ENCODE measurements at places on chromosomes 16 and 17. TPM values are rescaled to one million over a fixed set of nuclear protein-coding genes. Genes with fewer than 3 reads are reported as not detected.

DNA sequence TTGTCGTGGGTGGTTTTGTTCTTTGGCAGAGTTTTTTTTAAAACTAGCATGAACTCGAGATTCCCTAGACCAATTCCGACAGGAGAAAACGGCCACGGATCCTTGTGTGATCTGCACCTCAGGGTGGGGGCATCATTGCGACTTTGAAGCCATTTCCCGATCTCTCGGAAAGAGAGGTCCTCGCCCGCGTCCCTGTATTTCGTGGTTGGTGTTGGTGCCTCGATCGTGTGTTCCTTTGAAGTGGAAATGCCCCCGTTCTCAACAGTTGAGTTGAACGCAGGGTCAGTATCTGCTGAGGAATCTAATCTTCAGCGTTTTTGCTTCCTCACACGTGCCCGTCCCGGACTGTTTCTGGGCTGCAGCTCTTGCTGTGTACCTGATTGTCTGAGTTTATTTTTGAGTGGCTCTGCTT is 1.1 kb downstream of the CRAMP1 start:
- no peak for DNase-seq

DNA sequence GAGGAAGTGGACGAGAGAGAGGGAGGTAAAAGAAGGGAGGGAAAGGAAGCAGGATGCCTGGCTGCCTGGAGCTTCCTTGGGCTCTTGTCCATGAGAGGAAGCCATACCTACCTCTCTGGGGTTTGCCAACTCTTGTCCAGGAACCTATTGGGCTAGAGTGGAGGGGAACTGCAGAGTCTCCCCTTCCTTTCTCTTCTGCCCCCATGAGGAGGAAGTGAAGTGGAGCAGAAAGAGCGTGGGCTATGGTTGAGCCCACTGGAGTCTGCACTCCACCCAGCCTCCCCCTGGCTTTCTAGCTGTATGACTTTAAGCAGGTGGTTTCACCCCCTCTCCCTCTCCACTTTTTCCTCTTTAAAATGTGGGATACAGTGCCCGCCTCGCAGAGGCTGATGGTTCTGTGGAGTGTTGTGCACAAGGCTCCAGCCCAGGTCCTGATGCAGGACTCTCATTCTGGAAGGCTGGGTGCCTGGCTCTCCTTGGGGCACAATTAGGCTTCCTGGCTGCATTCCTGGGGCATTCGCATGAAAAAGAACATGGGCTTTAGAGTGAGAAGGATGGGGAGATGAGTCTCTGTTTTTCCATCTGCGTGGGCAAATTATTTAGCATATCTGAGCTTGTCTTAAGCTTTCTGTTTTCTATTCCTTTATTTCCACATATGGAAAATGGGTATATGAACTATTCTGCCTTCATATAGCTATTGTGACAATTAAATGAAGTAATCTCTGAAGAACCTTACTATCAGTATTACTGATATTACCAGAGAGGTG is 40.7 kb downstream of the HLF start:
- DNase-seq = no peak

DNA sequence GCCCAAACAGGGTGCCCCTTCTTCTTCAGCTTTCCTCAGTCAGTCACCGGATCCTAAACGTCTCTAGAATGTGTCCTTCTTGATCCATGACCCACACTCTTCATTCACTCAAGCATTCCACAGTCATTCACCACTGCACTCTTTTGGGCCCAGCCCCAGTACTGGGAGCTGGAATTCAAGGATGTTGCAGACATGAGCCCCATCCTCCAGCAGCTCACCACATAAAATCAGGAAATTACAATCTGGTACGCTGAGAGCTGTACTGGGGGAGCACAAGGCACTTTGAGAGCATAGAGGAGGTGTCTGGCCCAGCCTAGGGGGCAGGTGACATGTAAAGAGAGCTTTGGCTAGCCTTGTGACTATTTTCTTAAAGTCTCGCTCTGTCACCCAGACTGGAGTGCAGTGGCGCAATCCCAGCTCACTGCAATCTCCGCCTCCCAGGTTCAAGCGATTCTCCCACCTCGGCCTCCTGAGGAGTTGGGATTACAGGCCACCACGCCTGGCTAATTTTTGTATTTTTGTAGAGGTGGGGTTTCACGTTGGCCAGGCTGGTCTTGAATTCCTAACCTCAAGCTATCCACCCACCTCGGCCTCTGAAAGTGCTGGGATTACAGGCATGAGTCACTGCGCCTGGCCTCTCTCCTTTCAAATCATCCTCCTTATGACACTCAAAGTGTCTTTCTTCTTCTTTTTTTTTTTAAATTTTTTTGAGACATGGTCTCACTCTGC is 18.7 kb downstream of the CES4A start:
- DNase-seq = peak; percentile 23

TAT gene
- total RNA-seq = not detected

GRCh38 chr16:10552998-10553491 is 27.4 kb downstream of the EMP2 start:
- no peak for DNase-seq

GAST gene
- total RNA-seq = not detected

GRCh38 chr17:82108038-82108437 is 10.0 kb upstream of the FASN start:
- no peak for DNase-seq

GRCh38 chr17:72587773-72588511 is 467.1 kb downstream of the SOX9 start:
- no peak for DNase-seq

DNA sequence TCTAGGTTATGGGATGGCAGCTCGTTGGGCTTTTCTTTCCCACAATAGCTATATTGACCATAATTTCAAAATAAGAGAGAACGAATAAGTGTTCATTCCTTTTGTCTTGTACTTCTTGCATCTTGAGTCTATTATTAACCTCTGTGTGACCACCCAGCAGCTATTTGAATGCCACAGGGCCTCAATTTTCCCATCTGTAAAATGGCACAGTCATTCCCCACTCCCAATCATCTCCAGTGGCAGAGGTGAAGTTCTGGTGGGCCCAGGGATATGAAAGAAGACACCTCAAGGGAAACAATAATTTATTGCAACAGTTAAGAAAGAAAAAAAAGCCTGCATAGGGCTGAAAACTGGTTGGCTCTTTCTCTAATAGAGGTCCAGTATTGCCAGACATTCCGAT is 28.6 kb upstream of the NKD1 start:
- no peak for DNase-seq

DNA sequence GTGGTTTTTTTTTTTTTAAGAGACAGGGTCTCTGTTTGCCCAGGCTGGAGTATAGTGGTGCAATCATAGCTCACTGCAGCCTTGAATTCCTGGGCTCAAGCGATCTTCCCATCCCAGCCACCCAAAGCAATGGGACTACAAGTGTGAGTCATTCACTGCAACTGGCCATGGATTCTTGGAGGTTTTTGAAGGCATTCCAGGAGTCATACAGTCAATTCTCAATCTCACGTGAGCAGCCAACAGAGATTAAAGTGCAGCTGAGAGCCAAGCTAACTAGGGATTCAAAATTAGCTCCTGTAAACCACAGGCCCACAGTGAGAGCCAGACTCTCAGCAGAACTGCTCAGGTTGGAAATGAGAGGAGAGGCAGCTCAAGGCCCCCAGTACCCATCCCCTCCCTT is 30.2 kb downstream of the XPO6 start:
- DNase-seq = peak; percentile 94

GRCh38 chr17:3828151-3828851 is 17.7 kb downstream of the NCBP3 start:
- peak; percentile 44 for DNase-seq

DNA sequence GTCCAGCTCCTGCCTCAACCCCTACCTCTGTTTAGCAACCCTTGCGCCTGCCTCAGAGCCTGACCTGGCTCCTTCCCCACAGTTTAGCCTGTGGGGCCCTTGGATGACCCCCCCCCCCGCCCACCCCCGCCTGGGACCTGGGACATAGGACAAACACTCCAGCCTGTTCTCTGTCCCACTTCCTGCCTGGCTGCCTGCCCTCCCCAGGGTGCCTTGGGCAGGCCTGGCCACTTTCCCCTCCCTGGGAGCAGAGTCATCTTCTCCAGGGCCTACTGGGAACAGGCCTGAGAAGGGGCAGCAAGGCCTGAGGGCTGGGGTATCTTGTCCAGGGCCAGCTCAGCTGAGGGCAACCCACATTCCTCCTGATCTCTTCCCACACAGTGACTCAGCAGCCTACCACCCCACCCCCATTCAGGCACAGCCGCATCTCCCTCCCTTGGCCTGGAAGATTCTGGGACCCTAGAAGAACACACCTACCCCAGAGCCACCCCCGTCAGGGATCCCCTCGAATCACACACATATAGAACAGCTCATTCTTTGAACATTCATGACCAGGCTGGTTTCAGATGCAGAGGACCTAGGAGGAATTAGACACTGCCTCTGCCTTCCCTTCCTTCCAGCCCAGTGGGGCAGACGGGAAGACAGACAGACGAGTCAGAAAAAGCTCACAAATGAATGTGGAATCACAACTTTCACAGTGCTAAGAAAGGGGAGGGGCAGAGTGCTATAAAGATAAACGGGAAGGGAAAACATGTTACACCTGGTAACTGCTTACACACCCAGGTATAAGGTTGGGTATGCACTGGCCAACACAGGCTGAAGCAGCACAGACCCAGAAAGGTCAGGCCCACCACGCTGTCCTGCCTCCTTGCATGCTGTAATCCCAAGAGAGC is 6.0 kb downstream of the FHOD1 start:
- peak; percentile 91 for DNase-seq

ACE gene
- total RNA-seq = 0.63 TPM

GAS7 gene
- total RNA-seq = not detected

GRCh38 chr17:29597361-29598172 is 4.6 kb downstream of the ANKRD13B start:
- DNase-seq = no peak

KRT40 gene
- total RNA-seq = not detected

- DNase-seq = peak; percentile 86
Observed at GRCh38 chr17:76204277-76204676, 36.0 kb downstream of the RNF157 start.

- DNase-seq = no peak
Observed at GRCh38 chr16:11481987-11482386, 104.7 kb downstream of the LITAF start.

- DNase-seq = no peak
Observed at GRCh38 chr17:81348097-81349055, 46.9 kb upstream of the BAHCC1 start.

All from LHCN-M2 (cell line).